ENCODE measurements at places on chromosomes 16 and 17.

GRCh38 chr16:82358161-82358560, 188.1 kb upstream of the MPHOSPH6 start:
- no peak for DNase-seq

DNA sequence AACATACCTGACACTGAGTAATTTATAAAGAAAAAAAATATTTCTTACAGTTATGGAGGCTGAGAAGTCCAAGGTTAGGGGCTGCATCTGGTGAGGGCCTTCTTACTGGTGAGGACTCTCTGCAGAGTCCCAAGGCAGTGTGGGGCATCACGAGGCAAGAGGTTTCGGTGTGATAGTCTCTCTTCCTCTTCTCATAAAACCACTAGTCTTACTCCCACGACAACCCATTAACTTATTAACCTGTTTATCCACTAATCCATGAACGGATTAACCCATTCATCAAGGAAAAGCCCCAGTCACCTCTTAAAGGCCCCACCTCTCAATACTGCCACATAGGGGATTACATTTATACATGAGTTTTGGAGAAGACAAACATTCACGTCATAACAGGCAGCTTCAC, 20.1 kb downstream of the CIITA start:
- DNase-seq = no peak

GRCh38 chr17:14922411-14922810, 342.7 kb downstream of the PMP22 start:
- DNase-seq = no peak

- DNase-seq = no peak
These were observed 174.7 kb downstream of the KATNIP start for GRCh38 chr16:27724482-27725235.

GRCh38 chr17:16491703-16492612, at the start of gene LRRC75A:
Gene LRRC75A, minus strand, starts transcription at chr17:16492193. Its CDS starts 203 bp downstream, at chr17:16491990.
- peak; percentile 63 for DNase-seq

DNA sequence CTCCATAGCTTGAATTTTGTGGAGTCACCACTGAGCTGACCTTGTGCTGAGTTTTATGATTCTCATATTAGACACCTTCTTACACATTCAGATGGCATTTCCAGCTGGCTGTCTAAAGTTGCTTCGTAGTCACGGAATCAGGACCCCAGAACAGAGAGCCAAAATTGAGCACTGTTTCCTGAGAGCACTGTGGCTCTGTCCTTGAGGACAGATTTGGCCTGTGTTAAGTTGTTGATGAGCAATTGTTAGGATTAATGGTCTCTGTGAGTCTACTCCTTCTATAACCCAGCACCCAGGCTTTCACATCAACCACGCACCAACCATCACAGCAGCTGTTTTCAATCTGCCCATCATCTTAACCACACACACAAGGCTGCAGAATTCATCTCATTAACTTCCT, 277.5 kb upstream of the HSBP1 start:
- DNase-seq = no peak

- no peak for DNase-seq
These were observed 45.5 kb downstream of the ZCCHC14 start for GRCh38 chr16:87447323-87447722.

All from neural crest cell (in vitro differentiated cells).